ENCODE measurements at places on chromosomes 5 and 9.

GRCh38 chr9:123225374-123225813, 43.0 kb downstream of the STRBP start:
- DNase-seq: peak; percentile 63

- DNase-seq: no peak
Observed at GRCh38 chr9:23554686-23555085, 271.4 kb downstream of the ELAVL2 start.

DNA sequence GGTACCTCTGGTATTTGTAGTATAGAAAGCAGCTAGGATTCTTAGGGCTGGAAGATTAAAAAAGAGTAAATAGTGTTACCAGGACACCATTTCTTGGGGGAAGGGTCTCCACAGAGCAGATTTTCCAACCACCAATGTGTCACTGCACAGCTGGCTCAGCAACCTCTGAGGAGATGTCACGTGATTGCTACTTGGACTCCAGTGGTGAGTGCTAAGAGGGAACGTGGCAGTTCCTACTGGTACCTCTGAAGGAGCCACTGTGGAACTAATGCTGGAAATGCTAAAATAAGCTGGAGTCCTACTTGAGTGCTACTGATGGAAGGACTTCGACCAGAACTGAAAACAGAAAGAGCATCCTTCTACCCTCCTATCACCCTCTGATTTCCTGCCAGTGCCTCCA, 36.1 kb upstream of the SPDL1 start:
- DNase-seq: no peak

DNA sequence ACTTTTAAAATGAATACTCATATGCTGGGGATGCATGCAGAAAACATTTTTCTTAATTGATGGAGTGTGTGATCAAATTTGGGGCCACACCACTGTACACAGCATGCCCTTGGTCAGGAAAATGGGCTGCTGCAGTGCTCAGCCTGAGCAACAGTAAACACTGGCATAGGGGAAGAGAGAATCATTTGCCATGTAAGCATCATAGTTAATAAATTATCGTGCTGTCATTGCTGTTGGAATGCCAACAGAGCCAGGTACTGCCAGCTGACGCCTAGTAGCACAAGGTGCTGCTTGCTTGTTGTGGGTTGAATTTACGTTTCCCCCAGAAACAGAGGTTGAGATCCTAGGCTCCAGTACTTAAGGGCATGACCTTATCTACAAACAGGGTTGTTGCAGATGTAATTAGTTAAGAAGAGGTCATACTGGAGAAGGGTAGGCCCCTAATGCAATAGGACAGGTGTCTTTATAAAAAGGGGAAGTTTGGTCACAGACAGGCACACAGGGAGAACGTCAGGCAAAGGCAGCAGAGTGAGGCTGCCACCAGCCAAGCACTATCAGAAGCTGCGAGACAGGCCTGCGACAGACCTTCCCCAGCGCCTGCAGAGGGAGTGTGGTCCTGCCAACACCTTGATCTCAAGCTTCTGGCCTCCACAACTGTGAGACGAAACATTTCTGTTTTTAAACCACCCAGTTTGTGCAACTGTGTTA, 25.3 kb downstream of the DAP start:
- DNase-seq: no peak

- DNase-seq: no peak
Observed at GRCh38 chr5:73273379-73274050, 100.5 kb downstream of the TMEM174 start.

DNA sequence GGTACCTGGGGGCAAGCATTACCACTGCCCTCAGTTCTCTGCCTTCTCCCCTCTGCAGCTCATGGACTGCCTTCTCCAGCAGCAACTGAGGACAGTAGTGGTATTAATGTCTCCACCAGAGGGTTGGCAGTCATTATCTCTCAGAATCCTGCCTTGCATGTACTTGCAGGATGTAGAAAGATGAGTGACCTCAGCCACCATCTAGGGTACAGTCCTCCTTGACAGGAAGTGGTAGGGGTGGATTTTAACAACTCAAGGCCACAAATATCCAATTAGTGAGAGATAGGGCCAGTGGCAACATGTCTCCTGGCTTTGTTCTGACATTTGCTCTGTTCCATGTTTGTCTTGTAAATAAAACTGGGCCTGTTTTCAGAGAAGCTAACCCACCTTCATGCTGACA, 47.2 kb downstream of the F2R start:
- DNase-seq: no peak

- no peak for DNase-seq
Observed at GRCh38 chr5:60404171-60404570, 295.8 kb downstream of the DEPDC1B start.

- no peak for DNase-seq
Observed at GRCh38 chr5:179373961-179374505, 28.8 kb upstream of the ADAMTS2 start.

DNA sequence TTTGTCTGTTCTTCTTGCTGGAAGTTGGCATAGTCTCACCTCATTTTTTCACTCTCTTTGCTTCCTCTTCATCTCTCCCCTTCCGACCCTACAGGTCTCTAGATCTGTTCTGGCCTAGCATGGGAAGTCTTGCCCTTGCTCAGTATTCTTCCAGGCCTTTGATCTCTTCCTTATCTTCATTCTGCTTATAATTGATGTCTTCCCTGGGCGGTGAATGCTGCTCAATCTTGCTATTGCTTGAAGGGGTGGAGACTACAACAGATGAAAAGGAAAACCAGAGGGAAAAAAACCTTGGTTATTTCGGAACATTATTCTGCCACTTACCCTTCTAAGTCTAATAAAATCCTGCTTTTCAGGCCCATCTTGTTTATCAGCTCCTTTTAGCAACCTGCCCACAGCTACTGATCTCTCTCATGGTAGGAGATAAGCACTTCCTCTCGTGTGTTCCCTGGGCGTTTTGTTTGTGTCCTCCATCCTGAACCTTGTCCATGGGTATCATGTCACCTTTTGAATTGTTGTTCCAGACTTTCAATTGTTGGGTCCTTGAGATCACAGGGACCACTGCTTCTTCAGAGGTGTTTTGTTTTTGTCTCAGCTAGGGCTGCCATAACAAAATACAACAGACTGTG, 375.6 kb downstream of the ADGRV1 start:
- no peak for DNase-seq

GRCh38 chr5:76084496-76085242, 1.5 kb downstream of the SV2C start:
- DNase-seq: no peak

GRCh38 chr9:15416880-15417279, 5.8 kb upstream of the SNAPC3 start:
- no peak for DNase-seq

DNA sequence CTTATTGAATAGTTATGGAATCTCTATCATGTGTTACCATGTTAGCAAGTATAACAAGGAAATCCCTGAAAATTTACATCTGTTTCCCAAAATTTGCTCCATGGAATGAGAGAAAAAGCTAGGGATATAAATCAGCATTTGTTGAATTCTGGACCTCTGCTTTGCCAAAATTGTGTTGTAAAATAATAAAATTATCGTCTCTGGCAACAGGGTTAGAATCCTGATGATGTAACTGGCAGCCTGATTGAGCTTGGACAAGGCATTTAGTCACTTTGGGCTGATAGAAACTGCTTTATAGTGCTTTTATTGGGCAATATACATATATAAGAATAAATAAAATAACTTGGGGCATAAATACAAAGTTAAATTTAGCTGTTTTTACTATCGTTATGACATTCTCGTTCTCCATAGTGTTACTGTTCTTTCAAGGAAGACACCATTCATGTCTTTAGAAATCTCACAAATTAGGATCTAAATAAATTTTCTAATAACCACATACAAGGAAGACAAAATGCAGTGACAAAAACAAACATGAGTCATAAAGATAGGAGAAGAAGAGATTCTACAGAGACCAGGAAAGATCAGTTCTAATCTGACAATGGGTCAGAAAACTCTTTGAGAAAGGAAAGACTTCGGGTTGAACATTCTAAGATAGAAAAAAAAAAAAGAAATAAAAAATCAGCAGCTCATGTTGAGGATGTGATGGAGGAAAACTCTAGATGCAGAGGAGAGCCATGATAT, 145.0 kb upstream of the CDH10 start:
- no peak for DNase-seq

GRCh38 chr9:115413766-115414382, 295.9 kb upstream of the TNC start:
- no peak for DNase-seq

DNA sequence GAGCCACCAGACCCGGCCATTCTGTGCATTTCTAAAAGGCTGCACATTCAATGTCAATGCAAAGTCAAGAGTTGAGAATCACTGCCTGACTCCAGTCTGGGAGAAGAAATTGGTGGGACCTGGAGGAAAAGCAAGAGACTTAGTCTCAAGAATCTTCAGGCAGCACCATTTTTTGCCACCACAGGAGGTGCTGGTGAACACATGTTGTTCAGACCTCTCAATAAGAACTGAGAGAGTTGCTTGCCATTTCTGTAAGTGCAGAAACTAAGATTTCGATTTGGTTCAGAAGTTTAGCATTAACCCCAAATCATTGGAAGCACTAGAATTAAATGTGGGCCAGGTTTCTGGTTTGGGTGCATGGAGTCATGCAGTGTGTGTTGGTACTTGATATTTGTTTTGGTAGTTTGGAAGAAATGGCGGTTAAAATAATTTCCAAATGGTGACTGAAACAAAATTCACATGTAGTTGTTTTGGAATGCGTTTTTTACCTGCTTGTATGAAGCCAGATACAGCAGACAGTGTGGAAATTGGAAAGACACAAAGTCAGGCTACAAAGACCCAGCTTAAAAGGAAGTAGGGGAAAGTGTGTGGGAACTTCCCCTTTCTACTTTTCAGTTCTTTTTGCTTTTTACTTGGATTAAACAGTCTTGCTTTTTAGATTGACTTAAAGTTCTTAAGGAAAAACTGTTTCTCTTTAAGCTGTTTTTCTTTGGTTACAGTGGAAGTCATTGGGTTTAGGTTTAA, 20.4 kb downstream of the PDE8B start:
- DNase-seq: no peak

GRCh38 chr5:138648841-138649240, 73.6 kb upstream of the HSPA9 start:
- no peak for DNase-seq

DNA sequence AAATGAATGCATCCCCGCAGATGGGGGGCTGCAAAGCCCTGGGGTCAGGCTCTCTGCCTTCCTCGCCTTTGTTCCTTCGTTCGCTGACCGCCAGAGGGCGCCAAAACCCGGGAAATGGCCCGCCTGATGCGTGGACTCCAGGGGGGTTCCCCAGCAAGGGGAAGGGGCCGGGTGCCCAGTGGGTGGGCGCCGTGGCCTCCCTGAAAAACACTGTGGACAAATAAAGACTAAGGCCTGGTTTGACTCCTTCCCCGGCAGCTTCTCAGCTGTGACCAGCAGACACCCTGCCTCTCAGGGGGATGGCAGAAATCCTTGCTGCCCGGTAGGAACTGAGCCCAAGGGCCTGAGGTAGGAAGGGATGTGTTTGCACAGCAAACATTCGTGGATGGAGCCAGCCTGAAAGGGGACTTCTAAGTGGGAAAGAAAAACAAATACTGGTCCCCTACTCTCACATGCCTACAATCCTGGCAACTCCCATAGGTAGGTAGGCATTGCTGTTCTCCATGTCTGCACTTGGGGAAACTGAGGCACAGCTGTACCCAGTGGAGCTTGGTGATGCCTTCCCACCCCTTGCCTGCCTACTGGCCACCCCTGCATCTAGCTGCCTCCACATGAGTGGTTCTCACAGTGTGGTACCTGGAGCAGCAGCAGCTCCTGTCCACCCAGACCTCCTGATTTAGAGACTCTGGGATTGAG, 57.7 kb downstream of the DUSP1 start:
- DNase-seq: no peak

DNA sequence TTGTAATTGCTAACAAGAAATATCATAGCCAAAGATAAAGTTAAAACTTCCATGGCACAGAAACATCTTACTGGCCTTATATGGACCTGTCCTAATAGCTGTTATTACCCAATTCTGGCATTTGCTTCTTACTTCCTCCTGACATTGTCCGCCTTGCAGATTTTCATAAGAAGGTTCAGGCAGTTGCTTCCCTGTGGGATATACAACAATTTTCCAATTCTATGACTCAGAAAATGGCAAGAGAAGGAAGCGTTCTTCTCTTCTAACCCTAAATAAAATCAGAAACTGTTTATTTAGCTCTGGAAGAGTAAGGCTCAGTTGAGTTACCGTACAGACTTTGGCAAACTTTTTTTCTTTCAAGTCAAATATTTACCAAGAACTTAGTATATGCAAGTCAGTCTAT, 1.7 kb downstream of the PRKAA1 start:
- DNase-seq: no peak

GRCh38 chr9:105127863-105128220, 116.6 kb upstream of the SLC44A1 start:
- DNase-seq: peak; percentile 55

DNA sequence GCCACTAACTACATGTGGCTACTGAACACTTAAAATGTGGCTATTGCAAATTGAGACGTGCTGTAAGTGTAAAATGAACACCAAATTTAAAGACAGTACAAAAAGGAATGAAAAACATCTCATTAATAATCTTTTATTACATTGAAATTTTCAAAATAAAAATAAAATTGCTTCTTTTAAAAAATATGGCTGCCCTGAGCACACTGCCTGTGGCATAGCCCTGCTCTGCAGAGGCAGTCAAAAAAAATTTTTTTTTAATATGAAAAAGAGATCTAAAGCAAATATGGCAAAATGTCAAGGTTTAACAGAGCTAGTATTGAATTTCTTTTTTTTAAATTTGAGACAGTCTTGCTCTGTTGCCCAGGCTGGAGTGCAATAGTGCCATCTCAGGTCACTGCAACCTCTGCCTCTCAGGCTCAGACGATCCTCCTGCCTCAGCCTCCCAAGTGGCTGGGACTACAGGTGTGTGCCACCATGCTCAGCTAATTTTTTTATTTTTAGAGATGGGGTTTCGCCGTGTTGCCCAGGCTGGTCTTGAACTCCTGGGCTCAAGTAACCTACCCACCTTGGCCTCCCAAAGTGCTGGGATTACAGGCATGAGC, 25.6 kb downstream of the CARNMT1 start:
- DNase-seq: no peak

DNA sequence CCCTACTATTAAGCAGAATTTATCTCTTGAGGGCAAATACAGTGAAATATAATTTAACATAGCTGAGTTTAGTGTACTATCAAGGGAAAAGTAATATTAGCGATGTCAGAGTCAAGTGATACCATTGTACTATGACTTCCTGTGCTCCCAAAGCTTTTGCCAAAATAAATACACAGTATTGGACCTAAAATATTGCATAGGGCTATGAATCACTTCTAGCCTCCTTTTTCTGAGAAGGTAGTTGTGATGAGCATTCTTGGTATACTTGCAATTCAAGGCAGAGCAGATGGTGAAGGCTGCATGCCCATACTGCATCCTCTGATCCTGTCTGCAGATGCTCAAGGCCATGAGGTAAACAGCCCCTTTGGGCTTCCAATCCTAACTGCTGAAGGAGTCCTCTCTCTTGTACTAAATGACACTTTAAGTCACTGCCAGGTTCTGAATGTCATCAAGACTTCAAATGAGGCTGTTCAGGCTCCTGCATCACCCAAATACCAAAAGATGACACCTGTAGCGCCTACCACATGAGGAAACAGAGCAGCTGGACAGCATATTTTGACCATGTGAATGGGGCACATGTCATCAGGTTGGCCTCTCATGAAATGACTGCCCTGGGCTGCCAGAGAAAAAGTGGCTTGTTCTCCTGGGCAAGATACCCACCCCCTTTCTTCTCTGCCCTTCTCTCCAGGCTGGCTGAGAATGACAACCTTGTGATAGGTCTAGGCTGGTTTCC, 29.7 kb upstream of the PPP2CA start:
- DNase-seq: no peak

All from kidney epithelial cell (primary cell).